ENCODE measurements at places on chromosomes 3 and 15.

DNA sequence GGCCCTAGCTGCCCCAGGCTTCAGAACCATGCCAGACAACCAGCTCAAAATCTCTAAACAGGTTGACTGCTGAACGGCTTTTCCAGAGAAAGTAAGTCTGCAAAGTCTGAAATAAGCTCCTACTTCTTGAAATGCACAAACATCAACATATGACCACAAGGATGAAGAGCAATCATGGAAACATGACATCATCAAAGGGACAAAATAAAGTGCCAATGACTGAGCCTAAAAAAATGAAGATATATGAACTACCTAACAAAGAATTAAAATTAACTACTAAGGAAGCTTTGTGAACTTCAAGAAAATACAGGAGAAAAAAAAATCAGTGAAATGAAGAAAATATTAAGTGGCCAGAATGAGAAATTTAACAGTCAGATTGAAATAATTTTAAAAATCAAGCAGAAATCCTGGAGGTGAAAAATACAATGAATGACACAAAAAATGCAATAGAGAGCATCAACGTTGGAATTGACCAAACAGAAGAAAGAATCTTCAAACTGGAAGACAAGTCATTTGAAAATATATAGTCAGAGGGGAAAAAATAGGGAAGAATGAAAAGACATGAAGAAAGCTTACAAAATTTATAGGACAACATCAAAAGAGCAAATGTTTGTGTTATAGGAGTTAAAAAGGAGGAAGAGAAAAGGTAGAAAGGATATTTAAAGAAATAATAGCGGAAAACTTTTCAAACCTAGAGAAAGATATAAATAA lies 364.2 kb downstream of the OCA2 start:
- DNase-seq, result no peak

GRCh38 chr15:90893175-90894090 lies 9.1 kb downstream of the FES start:
- DNase-seq, result no peak

DNA sequence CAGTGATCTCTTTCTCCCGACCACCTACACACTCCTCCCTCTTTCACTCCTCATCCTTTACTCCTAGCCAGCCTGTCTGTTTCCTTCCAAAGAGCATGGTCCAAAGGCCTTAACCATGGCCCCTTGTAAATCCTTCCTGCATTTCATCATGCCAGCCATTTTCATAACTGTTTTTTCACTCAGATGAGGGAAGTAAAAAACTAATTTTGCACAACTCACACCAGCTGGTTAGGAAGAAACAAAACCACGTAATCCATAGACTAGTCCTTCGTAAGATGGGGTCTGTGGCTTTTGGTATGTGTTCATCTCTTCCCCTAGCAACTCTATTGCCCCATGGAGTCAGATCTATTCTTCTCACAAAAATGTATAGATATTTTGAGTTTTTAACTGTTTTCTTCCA lies 187.8 kb downstream of the SHOX2 start:
- no peak for DNase-seq

DNA sequence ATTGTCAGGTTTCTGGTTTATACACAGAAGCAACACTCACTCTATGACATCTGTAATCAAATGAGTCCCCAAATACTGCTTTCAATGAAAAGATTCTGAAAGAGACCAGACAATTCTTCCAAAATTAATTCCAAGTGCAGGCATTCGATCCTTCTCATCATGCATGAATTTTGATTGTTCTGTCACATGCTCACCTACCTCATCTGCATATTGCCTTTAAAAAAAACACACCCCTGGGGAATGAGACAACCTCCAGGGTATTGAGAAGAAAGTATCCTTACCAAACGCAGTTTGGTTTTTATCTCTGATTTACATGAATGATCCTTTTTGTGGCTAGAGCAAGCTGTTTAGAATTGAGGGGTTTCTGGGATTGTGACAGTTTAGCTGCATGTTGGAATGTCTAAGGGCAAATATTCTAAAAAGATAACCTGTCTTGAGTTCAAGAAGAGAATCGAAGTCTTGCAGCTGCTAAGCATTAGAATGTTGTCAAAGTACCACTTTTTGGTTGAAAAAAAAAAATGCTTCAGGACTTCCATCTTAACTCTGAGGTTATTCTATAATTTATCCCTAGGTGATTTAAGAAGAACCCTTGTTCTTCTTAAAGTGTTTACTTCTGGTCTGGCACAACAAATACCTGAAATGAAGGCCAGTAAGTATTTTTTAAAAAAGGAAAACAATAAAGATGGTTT lies 653.1 kb downstream of the RBMS3 start:
- no peak for DNase-seq

DNA sequence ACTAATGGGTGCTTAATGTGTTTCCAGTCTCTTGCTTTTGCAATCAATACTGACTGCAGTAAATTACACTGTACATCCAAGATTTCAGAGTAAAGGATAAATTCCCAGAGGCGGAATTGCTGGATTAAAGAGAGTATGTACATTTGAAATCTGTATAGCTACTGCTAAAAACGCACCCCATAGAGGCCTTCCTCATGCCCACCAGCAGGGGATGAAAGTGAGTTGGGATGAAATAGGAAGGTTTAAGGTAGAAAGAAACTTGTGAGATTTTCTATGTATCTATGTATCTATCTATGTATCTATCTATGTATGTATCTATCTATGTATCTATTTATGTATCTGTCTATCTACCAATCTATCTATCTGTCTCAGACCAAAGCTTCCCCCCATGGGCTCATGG lies 28.4 kb downstream of the TMEM44 start:
- no peak for DNase-seq
